Neural progenitor cell (in vitro differentiated cells): ENCODE measurements at places on chromosomes 16 and 17. TPM values are rescaled to one million over a fixed set of nuclear protein-coding genes. Genes with fewer than 3 reads are reported as not detected.

GRCh38 chr16:76670125-76670857, 393.1 kb downstream of the CNTNAP4 start:
- no peak overlapping the region for H3K27ac ChIP-seq
- H3K36me3 ChIP-seq = no peaks in the 10 kb centered on the region
- DNase-seq = no peak
- H3K27me3 ChIP-seq = no peaks in the 10 kb centered on the region
- H3K4me3 ChIP-seq = no peak overlapping the region

HOXB1 gene
- total RNA-seq = not detected in 2 replicates

- no peak overlapping the region for H3K27ac ChIP-seq
- H3K4me1 ChIP-seq = peaks cover 10% of the 10 kb centered on the region
- DNase-seq = peak; percentile 62
These were observed 31.2 kb downstream of the MNT start for GRCh38 chr17:2369551-2370210.

DNA sequence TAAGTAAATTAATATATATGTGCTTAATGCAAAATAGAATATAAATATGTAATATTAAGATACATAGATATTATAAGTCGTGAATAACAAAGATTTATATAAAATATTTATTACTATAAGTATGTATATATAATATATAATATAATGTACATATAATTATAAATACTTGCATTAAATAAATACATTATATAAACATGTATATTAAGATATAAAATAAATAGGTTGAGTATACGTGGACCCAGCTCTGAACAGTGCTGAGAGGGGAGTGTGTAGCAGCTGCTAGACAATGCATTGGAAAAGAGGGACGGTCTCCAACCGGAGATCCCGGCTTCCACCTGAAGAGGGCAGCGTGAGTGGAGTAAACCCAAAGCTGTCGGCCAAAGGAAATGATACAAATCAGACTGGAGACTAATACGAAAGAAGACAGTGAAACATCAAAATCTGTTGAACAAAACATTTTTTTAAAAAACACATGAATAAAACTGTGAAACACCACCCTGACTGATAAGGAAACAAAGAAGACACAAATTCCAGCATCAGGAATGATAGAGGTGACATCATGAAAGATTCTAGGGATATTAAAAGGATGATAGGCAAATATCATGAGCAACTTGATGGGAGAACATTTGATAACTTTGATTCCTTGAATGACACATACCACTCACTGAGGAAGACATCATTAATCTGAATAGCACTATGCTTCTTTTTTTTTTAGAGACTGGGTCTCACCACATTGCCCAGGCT, 125.4 kb upstream of the CHMP6 start:
- H3K27ac ChIP-seq = no peak overlapping the region
- H3K4me1 ChIP-seq = no peaks in the 10 kb centered on the region
- H3K36me3 ChIP-seq = no peaks in the 10 kb centered on the region
